ENCODE measurements at places on chromosomes 12 and 14.

DNA sequence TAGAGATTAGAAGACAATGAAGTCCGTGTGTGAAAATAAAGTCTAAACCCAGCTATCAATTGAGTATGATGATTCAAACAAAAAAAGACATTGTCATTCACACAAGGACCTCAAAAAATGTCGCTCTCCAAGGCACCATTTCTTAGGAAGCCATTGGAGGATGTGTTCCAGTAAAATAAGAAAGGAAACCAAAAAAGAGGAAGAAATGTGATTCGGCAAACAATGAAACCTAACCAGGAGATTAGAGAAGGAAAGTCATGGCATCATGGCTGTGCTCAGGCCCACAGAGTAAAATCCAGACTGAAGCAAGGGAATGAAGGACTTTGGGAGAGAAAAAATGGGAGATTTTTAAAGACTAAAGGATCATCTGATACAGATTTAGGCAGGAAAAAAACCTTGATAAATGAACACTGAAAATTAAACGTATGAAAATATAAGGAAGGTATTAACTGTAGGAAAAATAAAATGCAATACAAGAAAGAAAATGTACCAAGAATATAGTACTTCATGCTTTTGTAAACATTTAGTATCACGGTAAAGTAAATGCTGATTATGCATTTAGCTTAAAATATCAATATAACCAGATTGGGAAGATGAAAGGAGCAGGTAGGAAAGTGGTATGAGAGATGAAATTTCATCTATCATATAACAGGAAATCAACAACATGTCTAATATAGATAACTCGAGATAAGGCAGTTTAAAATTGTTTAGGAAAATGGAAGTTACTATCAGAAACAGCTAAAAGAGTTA, 38.2 kb upstream of the MTHFD1 start:
- no peak for DNase-seq

DNA sequence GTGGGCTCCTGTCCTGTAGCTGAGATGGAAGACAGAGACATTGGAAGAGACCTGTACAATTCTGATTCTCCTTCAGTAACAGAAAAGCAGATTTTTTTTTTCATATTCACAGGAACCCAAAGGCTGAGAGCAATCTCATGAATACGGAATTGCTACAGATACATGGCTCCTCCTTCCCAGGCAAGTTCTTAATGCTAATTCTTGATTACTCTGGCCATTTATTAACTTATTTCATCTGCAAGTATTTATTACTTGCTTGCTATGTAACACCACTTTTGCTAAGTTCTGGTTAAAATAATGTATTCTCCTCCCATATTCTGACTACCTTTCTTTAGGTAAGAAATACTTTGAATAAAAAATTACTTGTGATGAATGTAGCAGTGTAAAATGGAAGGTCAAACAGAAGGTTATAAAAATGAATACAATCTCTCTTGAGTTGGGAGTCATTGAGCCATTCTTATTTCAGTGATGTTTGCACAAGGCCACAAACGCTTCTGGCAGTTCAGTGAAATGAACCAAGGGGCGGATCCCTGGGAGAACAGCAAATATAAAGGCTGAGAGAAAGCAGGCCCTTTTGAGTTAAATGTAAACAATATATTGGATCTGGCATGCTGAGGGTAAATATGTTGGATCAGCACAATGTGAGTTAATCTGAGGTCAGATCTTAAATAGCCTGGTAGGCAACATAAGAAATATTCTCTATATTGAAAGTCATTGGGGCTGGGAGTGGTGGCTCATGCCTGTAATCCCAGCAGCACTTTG, 37.6 kb downstream of the MUCL1 start:
- DNase-seq = peak; percentile 96

DNA sequence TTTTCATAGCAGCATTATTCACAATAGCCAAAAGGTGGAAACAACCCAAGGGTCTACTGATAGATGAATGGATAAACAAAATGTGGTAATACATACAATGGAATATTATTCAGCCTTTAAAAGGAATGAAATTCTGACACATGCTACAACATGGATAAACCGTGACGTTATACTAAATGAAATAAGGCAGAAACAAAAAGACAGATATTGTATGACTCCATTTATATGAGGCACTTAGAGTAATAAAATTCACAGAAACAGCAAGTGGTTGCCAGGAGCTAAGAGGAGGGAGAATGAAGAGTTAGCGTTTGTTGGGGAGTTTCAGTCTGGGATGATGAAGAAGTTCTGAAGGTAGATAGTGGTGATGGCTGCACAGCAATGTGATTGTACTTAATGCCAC, 76.6 kb downstream of the DCAF5 start:
- DNase-seq = no peak

DNA sequence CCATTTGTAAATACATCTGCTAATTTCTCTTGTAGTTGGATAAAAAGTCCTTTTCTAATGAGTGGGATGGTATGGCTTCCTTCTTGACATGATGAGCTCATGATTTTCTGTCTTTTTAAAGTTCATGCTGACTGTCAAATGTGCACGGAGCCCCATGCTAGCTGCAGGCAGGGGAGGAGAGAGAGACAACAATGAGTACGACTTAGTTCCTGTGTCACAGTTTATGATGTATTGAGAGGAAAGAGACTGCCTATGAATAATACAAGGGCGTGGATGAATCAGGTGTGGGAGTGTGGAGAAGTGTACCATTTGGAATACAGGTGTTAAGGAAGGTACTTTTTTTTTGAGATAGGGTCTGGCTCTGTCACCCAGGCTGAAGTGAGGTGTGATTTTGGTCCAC, 10.7 kb upstream of the TBC1D30 start:
- DNase-seq = no peak

DNA sequence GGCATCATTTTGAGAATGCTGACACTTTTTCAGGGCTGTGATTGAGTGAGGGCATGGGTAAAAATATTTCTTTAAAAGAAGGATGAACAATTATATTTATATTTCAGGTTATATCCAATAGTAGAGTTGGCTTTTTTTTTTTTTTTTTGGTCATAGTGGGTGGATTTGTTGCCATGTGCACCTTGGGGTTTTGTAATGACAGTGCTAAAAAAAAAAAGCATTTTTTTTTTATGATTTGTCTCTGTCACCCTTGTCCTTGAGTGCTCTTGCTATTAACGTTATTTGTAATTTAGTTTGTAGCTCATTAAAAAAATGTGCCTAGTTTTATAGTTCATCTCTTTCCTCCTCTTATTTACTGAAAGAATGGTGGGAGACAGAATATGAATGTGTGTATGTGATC, 1.4 kb upstream of the RAB5B start:
- no peak for DNase-seq
